Activated CD4-positive, alpha-beta T cell treated with anti-CD3 and anti-CD28 coated beads for 48 hours (primary cell): ENCODE measurements at places on chromosomes 6 and 20.

- peak; percentile 54 for DNase-seq
These were observed 60.9 kb downstream of the ATXN1 start for GRCh38 chr6:16700202-16700915.

DNA sequence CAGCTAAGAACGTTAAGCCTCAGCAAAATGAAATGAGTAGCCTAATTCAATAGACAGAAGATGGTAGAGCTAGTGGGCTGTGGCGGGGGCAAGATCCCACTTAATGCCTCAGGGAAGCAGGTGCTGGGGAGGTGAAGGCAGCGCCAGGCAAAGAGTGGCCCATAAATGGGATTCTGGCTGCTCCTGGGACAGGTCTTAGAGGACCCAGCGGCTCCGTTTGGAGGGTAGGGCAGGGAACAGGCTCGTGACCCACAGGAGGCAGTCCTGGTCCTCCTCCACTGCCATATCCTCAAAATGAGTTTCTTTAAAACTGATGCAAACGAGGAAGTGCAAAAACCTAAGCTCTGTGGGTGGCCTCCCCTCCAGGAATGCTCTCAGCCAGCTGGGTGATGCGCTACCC lies 32.7 kb downstream of the SAYSD1 start:
- no peak for DNase-seq

DNA sequence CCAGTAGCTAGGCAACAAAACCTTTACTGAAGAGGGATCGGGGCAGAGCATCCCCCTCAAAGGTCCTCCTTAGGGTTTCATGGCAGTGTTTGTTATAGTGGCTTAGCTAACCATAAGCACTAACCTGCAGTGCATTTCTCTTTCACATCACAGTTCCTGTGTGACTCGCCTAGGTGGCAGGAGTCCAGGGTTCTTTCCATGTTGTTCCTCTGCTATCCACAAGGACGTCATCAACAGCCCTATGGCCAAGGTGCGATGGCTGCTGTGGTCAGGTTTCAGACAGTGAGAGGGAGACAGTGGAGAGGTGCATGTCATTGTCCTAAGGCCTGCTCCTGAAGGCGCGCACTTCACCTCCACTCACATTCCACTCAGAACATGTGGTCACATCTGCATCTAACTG lies 38.8 kb upstream of the FOXA2 start:
- no peak for DNase-seq

- no peak for DNase-seq
These were observed 175.1 kb downstream of the PDE10A start for GRCh38 chr6:165487950-165488349.

- DNase-seq = no peak
These were observed 87.5 kb downstream of the PREX1 start for GRCh38 chr20:48740292-48740649.

DNA sequence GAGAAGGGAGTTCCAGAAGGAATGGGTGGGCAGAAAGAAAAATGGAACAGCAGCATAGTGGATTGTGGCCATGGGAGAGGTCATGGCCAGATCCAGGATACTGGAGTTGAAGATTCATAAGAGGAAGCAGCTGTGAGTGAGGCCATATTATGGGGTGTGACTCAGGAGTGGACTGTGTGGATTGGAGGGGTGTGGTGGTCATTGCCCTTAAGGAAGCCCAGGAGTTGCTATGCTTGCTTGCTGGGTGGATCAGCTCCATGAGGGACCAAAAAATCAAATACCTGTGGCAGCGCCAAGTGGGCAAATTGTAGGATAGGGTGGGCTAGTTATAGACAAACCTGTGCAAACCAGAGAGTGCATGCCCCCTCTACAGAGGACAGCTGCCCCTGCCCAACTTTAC lies 18.3 kb downstream of the LRRC1 start:
- no peak for DNase-seq

DNA sequence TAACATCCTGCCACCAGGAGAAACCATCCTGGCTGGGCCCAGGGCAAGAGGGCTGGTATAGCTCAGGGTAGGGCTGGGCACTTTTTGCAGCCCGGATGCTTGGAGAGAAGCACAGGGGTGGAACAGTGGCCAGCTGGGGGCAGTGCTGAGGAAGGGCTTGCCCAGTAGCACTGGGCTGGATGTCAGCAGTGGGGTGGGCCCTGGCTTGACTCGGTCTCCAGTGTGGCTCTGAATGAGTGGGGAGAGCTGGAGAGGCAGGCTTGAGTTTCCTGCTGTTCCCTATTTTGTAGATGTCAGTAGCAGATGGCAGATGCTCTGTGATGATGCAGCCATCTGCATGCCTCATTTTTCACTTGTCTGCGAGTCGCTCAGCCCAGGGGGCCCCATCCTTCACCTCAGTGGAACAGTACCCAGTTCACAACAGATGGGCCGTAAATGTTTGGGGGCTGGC lies 56.3 kb upstream of the TULP1 start:
- DNase-seq = peak; percentile 57

GRCh38 chr6:143260857-143261256 lies 189.6 kb downstream of the ADAT2 start:
- no peak for DNase-seq

DNA sequence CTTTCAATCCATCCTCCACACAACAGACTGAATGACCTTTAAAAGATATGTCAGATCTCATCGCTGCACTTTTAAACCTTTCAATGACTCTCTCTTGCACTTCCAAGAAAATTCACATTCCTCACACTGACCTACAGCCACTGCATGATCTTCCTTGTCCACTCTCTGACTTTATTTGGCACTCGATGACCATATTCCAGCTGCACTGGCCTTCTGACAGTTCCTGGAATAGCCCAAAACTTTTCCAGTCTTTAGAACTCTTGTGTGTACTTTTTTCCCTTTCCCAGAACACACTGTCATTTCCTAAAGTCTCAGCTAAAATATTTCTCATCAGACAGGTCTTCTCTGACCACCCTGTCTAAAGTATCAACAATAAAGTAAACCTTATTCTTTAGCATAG lies 174.6 kb downstream of the ADGRG6 start:
- no peak for DNase-seq

- no peak for DNase-seq
These were observed 26.0 kb upstream of the C6orf62 start for GRCh38 chr6:24744911-24745310.
